ENCODE measurements at places on chromosomes 13 and 19.

- no peak for DNase-seq
Measured at GRCh38 chr19:10615429-10616023, 9.8 kb upstream of the SLC44A2 start.

DNA sequence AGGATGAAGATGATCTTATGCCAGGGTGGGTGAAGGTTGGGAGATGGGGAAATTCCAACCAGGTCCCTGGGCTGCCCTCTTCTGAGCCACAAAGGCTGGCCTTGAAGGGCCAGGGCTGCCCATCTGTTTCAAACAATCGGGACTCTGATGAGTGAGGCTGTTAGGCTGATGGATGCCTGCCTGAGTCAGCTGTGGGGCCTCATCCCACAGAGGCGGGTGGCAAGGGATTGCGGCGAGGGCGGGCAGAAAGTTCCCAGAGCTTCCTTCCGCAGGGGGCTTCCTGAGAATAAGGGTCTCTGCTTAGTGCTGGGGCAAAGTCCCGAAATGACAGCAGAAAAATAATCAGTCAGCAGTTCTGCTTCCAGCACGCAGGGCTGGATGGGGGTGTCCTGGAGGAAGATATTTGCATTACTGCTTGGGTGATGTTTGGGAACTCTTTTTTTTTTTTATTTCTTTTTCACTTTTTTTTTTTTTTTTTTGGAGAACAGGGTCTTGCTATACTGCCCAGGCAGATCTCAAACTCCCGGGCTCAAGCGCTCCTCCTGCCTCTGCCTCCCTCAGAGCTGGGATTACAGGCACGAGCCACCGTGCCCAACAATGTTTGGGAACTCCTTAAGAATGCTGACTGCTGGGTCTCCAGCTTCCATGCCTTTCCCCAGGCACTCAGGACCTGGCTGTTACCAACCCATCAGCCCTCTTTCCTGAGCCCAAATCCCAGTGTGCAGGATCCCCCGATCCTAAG is 14.1 kb downstream of the SH3GL1 start:
- no peak for DNase-seq

GRCh38 chr13:24194447-24194846 is 33.9 kb downstream of the SPATA13 start:
- DNase-seq: no peak

DNA sequence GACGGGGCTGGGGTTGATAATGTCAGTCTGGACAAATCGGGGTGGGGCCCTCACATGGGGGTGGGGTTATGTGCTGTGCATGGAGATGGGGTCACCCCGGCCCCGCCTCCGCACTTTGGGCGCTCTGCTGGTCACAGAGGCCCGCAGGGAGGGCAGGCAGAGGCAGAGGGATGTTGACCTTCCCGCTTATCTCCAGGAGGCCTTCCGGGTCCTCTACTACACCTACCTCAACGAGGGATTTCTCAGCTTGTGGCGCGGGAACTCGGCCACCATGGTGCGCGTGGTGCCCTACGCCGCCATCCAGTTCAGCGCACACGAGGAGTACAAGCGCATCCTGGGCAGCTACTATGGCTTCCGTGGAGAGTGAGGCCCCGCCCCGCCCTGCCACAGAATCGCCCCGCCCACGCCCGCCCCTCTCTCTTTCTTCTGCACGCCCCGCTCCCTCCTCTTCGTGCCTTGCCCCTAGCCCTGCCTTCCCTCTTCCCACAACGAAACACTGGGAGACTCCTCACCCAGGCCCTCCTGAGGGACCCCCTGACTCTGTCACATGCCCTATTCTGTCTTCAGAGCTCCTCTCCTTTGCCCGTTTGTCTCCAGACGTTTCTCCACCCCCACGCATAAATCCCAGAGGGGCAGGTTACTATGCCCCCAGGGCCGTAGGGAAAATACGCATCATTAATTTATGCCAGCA is 32.8 kb downstream of the TMEM161A start:
- no peak for DNase-seq

GRCh38 chr19:29779921-29780320 is 31.9 kb upstream of the CCNE1 start:
- DNase-seq: no peak

GRCh38 chr19:16386619-16387240 is 62.1 kb downstream of the KLF2 start:
- DNase-seq: peak; percentile 56

DNA sequence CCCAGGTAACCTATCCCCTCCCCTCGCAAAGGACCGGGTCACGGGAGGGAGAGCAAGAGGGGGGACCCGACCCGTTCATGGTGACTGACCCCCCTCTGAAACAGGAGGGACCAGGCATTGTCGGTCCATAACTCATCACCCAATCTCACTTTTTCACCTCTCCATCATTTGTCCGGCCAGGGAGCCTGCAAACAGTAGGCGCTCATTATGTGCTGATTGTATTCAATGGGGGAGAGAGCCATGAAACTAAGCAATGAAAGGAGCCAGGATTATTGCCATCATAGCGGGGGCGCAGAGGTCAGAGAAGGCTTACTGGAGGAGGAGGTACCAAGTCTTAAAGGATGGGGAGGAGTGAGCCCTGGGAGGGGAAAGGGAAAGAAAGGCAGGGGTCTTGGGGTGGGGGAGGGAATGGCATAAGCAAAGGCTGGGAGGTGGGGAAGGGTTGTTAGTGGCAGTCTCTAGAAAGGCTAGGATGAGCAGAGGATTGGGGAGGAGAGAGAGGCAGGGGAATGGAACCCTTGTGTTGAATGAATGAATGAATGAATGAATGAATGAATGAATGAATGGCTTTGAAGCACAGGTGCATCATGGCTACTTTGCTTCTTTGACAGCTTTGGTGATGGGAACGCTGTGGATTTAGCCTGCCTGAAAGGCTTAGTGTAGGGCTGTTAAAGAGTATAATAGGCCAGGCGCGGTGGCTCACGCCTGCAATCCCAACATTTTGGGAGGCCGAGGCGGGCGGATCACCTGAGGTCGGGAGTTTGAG is 1.4 kb downstream of the SHFL start:
- DNase-seq: no peak

- DNase-seq: no peak
Measured at GRCh38 chr13:35165205-35165604, 223.1 kb downstream of the NBEA start.
